ENCODE measurements at places on chromosomes 16 and 17. TPM values are rescaled to one million over a fixed set of nuclear protein-coding genes. Genes with fewer than 3 reads are reported as not detected.

LGALS9B gene
- polyA plus RNA-seq: not detected

PRSS36 gene
- 1.7 TPM for polyA plus RNA-seq

DNA sequence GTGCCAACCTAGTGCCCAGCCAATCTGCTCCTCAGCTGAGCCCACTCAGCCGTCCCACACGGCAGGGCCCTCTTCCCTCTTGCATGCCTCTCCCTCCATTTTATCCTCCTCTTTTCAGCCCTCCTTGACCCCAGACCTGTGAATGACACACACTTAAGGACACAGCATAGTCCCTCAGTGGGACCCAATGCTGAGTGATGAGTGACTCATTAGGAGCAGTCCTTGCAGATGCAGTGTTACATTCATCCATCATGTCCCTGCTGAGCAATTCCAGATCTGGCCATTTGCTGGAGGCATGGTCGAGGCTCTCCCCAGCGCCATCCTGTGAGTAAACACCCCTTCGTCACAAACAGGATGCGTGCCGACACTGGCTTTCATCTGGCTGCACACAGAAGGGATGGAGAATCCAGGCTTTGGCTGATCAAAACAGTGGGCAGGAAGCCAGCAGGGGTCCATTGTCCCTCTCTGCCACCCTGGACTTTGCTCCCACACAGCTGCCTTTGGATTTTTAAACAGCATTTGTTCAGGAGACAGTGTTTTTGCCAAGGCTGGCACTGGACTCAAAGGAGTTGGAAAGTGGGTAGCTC, 122.6 kb downstream of the AXIN2 start:
- DNase-seq: no peak

- no peak for DNase-seq
These were observed 23.3 kb upstream of the CACNG4 start for GRCh38 chr17:66941249-66941648.

DNA sequence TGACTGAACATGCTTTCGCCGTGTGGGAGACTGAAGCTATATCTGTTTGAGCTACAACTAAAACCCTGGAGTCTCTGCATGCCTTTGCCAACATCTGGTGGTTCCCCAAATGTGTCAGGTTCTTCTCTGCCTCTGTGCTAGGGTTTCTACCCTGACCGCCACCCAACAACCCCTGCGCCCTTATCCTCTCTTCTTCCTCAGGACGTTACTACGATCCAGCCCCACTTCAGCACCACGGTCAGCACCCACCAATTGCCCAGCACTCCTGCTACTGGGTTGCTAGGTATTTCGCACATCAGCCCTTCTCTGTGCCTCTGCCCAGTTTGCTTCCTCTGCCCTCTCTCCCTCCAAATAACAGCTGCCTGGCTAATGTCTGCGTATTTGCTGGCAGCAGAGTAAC, 106.3 kb upstream of the HSBP1 start:
- no peak for DNase-seq

GRCh38 chr16:84967828-84968227, 43.5 kb downstream of the ZDHHC7 start:
- DNase-seq: no peak

DNA sequence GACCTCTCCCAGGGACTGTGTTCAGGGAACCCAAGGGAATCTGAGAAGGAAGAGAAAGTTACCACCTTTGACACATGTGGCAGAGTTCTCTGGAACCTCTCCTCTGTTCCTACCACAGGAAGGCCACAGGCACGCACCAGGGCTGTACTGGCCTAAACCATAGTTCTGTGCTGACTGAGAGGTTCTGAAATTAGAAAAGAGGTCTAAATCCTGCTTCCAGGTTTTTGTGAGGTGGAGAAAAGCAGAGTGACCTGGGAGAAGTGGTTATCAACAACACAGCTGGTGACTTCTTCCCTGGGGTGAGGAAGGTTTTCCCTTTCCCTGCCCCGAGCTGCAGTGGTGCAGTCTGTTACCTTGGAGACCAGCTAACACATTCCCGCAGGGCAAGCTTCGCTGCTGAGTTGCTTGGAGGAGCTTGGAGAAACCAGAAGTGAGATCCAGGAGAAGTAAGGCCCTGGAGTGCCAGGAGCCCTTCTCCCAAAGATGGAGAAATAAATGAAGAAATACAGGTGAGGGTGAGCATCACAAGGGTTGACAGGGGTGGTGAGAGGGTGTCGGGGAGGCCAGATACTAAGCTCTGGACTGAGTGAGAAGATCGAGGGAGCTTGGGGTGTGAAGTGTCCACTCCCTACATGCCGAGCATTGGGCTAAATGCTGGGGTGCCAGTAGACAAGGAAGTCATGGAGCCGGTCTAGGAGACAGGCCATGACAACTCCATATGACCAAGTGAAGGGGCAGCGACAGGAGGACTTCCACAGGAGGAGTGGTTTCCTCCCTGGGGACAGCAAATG, at the start of gene VWA3A:
Gene VWA3A, plus strand, starts transcription at position 399 of the 791 bp plus-strand sequence. Its CDS starts 97 bp downstream, at position 496.
- DNase-seq: no peak

DNA sequence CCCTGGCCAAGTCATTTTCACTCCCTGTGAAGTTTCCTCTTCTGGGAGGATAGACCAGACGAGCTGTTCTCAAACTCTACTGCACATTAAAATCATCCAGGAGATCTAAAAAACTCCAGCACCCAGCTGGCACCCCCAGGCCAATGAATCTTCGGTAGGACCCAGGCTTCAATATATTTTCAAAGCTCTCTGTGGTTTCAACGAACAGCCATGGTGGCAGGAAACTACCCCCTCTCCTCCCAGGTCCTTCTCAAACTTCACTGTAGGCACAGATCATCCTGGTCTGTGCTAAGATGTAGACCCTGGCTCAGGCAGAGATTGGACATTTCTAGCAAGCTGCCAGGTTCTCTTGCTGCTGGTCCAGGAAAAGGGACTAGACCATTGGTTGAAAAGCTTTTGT, 38.7 kb upstream of the GRIN2A start:
- no peak for DNase-seq

DNA sequence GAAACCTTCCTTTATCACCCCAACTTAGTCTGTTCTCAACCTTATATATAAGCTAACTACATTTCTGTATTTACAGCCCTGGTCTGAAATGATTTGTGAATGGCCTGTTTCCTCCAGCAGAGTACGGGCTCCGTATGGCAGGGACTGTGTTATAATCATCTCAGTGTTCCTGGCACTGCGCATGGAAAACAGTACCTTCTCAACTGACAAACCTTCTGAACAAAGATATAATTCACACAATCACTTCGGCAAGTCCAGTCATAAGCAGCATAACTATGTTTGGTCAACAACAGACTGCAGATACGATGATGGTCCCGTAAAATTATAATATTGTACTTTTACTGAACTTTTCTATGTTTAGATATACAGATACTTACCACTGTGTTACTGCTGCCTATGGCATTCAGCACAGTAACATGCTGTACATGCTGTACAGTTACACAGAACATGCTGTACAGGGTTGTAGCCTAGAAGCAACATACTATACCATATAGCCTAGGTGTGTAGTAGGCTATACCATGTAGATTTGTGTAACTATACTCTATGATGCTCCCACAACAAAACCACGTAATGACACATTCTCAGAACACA, 30.0 kb downstream of the ANKFY1 start:
- no peak for DNase-seq

GRCh38 chr17:31388770-31389656, 2.5 kb upstream of the RAB11FIP4 start:
- no peak for DNase-seq

Data from psoas muscle (tissue), 8 donors.